ENCODE measurements at places on chromosomes 6 and 20.

DNA sequence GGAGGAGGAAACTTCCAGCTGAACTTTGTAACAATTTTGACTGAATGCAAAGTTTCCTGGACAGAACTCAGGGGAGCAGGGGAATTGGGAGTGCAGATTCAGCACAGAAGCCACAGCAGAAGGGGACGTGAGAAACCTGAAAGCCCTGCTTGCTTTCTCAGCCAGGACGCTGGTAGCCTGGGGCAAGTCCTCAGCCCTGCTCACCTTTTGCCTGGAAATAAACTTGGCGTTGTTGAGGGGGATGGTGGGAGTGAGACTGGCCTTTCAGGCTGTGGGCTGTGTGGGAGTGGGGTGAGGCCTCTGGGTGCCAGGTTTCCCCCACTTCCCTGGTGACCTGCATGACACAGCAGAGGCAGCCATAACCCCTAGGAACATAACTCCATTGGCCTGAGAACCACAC lies 238.1 kb upstream of the HS3ST5 start:
- no peak for DNase-seq

GRCh38 chr6:109824105-109824504 lies 133.0 kb downstream of the FIG4 start:
- DNase-seq = no peak

- DNase-seq = no peak
These were observed 60.6 kb upstream of the RIPOR2 start for GRCh38 chr6:24996269-24996836.

GRCh38 chr20:1184638-1185315 lies at the start of gene TMEM74B:
TMEM74B (minus strand) TSS chr20:1184981; CDS start chr20:1183801, 1,180 bp downstream.
- DNase-seq = no peak

DNA sequence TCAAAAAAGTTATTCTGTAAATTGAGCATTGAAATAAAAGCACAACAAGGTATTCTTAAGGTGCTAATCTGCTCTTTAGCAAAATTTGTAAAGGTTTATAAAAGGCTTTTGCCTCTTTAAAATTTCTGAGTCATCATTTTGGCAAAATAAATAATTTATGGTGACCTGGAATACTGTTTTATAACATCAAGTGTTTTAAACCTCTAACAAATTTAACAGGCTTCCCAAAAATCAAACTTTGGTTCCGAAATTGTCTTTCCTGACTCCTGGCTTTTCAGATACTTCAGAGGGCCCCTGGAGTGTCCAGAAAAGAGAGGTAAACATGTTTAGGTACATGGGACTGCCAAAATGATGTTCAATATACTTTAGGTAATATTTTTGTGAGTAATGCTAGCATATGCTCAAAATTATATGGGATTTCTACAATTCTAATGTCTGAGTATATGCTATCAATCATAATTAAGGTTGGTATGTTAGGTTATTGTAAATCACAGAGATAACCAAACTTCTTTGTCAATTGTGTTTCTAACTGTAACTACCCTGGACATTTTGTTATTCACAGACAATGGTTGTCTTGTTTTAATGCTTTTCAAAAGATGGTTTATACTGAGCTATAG lies 160.3 kb upstream of the OLIG3 start:
- no peak for DNase-seq

Measured in iPS DF 6.9 (cell line).